Endothelial cell of umbilical vein (primary cell): ENCODE measurements at places on chromosomes 1 and 21.

DNA sequence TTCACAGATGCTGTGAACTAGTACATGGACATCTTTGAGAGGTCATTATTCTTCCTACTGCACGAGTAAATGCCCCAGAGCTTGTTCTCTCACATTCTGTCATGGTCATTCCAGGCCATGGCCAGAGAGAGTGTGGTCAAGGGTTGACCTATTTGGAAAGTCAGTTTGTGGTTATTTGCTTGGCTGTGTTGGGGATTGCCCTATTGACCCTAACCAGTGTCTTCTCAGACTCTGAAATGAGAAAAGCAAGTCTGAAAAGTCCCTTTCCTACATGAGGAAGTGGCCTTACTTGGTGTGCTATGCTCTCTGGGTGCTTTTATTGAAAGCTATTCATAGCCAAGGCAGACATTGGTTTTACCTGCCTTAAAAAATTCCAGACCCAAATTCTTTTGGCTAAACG lies 26.6 kb downstream of the CLIC6 start:
- DNase-seq, result no peak

- DNase-seq, result no peak
Observed at GRCh38 chr1:235160383-235160956, 580 bp downstream of the RBM34 start.

GRCh38 chr1:15282810-15283474 lies 35.9 kb downstream of the FHAD1 start:
- DNase-seq, result no peak

DNA sequence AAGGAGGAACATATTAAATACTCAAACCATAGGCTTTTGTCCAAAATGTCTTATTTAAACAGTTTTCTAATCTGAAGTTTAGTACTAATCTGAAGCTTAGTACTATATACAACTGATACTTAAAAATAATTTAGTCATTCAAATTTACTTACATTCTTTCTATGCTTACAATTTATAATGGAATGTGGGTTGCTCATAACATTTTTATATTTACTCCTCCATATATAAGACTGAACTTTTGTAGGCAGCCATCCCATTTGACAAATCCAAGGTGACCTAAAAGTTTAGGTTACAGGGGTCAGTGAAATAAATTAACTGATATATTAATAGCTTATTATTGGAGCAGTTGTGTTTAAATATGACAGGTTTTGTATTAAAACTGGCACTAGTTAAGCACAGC lies 570.6 kb downstream of the DPYD start:
- no peak for DNase-seq

DNA sequence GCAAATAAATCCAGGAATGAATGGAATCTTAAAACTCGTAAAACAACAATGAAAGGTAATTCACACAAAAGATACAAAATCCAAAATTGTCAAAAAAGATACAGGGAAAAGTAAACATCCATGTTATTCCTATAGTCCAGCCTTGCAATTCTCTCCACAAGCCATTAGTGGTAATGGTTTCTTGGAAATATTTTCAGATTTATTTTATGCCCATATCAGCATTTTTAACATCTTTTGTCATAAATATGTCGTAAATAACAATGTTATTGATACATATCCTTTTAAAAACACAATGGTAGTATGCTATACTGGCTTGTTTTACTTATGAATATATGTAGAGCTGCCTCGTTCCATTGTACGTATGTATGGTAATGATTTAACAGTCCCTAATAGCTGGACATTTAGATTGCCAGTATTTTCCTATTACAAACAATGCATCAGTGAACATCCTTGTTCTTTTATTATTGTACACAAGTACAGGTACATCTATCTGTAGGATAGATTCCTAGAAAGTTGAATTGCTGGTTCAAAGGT lies 30.6 kb downstream of the DNTTIP2 start:
- DNase-seq, result no peak

GRCh38 chr1:32151319-32151787 lies 28.1 kb upstream of the TXLNA start:
- DNase-seq, result peak; percentile 16

- DNase-seq, result no peak
Observed at GRCh38 chr1:99919220-99919619, 50.6 kb upstream of the SLC35A3 start.

- DNase-seq, result no peak
Observed at GRCh38 chr21:42568866-42569731, 55.4 kb downstream of the SLC37A1 start.

DNA sequence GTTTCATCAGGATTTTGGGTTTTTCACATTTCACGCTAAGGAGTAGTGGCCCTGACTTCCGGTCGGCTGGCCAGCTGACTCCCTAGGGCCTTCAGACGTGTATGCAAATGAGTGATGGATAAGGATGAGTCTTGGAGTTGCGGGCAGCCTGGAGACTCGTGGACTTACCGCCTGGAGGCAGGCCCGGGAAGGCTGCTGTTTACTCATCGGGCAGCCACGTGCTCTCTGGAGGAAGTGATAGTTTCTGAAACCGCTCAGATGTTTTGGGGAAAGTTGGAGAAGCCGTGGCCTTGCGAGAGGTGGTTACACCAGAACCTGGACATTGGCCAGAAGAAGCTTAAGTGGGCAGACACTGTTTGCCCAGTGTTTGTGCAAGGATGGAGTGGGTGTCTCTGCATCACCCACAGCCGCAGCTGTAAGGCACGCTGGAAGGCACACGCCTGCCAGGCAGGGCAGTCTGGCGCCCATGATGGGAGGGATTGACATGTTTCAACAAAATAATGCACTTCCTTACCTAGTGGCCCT lies 23.1 kb upstream of the TNFRSF1B start:
- peak; percentile 75 for DNase-seq

DNA sequence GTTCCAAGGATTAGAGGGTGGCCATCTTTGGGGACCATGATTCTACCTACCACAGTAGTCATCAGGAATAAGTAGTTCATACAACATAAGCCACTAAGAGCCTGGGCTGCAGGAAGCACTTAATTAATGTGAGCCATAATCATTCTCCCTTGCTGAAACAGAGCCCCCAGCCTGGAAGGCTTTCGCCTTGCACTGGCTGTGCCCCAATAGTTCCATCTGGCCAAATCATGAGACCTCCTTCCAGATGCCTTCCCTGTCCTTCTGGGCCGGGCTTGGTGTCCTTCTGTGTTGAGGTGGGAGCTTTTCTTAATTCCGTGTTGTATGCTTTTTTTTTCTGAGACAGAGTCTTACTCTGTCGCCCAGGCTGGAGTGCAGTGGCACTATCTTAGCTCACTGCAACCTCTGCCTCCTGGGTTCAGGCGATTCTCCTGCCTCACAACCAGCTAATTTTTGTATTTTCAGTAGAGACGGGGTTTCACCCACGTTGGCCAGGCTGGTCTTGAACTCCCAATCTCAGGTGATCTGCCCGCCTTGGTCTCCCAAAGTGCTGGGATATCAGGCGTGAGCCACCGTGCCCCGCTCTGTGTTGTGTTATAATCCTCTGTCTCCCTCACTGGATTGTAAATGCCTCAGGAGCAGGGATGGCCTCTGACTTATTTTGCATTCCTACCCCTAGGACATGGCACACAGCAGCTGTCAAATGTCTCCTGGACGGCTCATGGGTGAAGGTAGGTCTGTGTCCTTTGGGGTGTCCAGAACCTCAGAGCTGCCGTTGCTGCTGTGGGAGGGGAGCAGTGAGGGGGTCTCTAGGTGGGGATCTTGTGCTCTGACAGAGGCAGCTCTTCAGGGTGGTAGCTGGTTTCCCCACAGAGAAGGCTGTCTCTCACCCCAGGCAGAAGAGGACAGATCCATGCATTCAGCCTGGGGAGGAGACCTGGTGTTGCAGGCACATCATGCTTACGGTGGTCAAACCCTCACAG lies 10.1 kb downstream of the GNG4 start:
- no peak for DNase-seq

DNA sequence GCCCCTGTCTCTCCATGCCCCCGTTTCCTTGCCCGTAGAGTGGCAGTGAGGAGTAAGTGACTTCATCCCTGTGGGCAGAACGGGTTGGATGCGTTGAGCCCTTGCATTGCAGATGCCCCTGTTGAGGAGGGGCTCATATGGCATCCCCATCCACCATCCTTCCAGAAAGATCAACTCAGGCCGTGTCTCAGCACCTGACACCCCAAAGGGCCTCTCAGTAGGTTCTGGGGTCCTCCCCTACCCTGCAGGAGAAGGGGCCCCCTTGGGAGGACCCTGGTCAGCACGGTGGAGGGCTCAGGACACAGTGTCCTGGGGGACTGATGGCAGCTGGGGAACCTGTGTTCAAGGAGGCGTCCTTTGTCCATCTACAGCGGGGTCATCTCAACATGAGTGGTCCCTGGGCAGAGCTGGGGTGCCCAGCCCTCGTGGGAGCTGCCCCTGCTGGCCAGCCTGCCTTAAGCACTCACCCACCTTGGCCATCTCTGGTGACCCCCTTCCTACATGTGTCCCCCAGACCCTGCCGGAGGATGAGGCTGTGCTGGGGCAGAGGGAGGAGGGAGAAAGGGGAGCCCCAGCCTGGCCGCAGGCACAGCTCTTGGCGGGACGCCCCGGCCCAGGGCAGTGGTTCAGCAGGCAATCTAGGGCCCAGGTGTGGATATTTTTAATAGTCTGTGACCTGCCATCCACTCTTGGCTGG lies 48.2 kb upstream of the ACTRT2 start:
- DNase-seq, result no peak

DNA sequence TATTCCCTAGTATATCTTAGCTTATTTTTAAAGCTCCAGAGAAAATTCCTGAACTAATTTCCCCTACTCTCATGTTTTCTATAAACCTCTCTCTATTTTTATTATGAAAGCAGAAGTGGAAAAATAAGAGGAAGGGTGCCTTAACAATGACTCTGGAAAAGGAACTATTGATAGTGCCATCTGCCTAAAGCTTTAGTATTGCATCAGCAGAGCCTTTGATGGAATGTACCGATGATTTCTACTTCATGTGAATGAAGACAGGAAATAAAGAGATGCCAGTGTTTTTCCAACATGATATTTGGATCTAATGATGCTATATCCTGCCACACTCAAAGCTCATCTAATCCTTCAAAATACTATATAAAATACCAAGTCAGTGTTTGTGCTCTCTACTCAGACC lies 35.1 kb downstream of the TNFSF18 start:
- DNase-seq, result no peak

DNA sequence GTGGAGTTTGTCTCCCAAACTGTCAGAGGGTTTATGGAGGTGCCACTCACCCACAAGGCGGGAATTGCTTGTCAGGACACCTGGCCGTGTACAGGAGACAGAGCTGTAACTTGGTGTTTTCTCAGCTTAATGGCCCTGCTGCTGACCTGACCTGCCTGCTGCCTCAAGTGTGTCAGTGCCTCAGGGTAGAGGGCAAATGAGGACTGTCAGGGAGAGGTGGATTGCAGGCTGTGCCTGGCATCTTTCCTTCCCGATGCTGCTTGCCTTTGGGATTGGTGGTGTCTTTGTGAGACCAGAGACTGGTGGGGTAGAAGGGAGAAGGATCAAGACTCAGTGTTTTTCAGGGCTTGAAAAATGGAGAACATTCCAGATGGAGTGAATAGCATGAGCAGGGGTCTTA lies 31.4 kb downstream of the TMEM53 start:
- no peak for DNase-seq

DNA sequence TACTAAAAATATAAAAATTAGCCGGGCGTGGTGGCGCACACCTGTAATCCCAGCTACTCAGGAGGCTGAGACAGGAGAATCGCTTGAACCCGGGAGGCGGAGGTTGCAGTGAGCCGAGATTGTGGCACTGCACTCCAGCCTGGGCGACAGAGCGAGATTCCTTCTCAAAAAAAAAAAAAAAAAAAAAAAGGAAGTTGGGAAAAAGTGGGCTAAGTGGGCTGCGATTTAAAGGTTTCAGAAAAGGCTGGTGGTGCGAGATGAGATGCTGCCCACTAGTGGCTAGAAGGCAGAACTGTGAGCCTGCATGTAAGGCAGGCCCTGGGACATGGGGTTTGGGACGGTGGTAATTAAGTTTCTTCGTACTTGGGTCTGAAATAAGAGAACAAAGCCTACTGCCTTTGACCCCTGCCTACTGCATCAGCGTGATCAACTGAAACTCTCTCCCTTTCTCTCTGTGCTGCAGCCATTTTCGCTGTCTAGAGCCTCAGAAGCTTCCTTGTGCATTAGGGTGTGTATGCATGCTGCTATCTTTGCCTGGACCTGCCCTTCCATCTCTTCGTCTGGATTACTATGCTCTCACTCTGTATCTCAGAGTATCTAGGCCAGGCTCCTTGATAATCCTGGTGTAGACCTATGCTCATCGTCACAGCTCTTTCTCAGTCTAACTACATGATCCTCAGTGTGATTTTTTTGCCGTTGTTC lies 12.4 kb downstream of the FMOD start:
- DNase-seq, result peak; percentile 74

GRCh38 chr1:88371436-88372023 lies 312.5 kb upstream of the PKN2 start:
- DNase-seq, result no peak

- DNase-seq, result no peak
Observed at GRCh38 chr21:19608101-19608621, 1204.6 kb upstream of the TMPRSS15 start.

DNA sequence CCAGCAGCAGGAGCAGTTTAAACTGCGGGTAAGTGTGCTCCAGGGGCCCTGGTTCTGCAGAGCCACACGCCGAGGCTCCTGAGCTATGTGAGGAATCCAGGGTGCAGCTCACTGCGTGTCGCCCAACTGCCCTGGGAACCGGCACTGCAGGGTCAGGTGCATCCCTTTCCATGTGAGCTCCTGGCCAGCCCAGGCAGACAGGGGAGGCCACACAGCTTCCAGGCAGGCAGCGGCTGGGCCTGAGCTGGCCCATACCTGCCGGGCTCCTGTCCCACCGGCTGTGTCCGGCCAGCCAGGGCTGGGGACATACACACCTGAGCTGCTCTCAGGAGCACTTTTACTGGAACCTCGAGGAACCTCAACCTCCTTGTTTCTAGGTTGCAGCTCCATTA lies 18.6 kb upstream of the COL18A1 start:
- no peak for DNase-seq

DNA sequence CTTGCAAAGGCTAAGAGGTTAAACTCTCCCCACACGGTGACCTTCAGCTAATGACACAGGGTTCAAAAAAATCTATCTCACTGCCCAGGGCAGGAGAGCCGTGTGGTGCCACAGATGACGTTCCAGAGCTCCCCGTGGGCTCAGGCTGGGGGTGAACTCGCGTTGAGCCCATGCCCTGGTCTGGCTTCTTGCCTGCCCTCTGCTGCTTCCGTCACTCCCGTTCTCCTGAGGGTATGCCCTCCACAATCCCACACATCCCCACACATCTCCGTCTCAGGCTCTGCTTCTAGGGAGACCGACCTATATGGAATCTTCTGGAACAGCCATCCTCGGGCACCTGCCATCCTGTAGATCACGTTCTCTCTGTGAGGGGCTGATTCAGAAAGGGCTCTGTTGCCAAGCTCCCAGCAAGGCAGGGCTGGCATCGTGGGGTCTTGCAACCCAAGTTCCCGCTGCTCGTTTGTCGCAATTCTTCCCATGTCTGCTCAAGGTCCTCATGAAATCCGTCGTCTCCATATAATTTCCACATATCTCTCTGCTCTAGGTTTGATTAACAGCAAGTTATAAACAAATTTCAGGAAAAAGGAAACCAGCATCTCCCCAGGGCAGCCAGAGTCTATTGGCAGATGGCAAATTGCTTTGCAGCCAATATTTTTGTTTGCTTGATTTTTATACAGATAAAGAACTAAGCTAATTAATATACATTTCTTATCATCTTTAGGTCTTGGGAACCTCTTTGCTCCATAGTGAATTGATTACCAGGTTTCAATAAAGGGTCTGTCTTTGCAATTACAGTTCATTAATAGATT lies 278.2 kb downstream of the PTPRU start:
- no peak for DNase-seq
